ENCODE measurements at places on chromosomes 7 and 10.

DNA sequence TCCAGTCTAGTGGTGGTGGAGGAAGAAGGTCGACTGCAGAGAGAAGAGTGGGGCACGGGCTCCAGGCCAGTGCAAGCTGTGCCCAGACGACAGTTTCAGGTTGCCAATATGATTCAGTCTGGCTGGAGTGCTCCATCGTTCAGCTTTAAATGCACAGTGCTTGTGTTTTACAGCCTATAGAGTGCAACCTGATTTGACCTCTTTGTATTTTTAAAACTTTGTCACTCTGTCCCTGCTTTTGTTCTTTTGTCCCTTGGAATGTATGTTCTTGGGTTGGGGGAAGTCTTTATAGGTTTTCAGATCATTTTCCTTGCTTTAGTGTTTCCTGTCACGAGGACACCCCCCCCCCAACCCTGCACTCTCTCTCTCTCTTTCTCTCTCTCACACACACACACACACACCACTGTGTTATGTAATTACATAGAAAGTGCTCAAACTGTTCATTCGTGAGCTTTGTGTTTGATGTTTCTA, 198.0 kb downstream of the CAMK1D start:
- no peak for DNase-seq

- DNase-seq: no peak
Measured at GRCh38 chr10:3652886-3653285, 132.1 kb downstream of the KLF6 start.

DNA sequence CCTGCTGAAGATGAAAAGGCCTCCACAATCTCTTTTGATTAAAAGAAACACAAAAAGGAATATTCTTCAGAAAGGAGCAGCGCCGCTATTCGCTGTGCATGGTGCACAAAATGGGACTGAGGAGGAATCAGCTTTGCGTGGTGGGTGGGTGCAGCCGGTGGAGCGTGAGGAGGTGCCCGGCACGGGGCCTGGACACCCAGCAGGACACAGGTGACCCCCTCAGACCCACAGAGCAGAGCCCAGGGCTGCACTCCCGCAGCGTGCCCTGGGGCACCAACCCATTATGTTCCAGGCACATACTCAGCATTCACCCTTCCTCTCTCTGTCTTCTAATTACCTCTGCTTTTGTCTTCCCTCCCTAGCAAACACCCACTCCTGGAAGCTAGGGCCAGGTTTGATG, 238.0 kb upstream of the PPP2R2D start:
- no peak for DNase-seq

GRCh38 chr10:37566332-37566731, 291.1 kb downstream of the ZNF248 start:
- no peak for DNase-seq

GRCh38 chr10:24152270-24152669, 56.7 kb upstream of the KIAA1217 start:
- no peak for DNase-seq

GRCh38 chr7:22184549-22185199, 172.3 kb downstream of the RAPGEF5 start:
- DNase-seq: no peak

DNA sequence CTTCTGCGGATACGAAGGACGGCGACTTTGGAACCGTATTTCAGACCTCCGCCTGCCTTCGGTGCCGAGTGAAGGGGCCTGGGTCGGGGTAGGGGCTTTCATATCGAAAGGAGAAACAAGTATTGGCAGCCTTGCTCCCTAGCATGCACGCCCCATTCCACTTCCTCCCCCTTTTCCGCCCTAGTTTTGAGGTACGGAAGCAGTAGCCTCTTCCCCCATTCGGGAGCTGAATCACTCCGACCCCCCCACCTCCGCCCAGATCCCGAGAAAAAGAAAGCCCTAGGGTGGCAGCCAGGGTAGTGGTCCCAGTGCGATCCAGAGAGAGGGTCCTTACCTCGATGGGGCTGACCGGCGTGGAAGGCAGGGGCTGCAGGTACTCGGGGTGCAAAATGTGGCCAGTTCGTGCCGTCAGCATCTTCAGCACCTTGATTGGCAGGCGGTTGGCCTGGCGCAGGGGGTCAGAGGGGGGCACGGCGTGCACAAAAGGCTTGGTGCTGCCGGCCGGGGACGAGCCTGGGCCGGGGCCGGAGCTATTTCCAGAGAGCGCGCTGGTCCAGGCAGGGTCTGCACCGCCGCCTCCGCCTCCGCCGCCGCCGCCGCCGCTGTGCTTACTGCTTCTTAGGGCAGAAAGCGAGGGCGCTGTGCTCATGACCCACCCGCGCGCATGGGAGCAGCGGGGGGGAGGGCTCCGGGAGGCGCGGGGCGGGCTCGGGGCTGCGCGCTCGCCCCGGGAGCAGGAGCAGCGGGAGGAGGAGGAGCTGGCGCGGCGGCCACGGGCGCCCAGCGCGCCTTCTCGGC, 594 bp downstream of the ZNF503 start:
- DNase-seq: no peak

GRCh38 chr10:14527134-14527844, 196.6 kb upstream of the FRMD4A start:
- no peak for DNase-seq

Measured in activated T-cell treated with anti-CD3 and anti-CD28 coated beads for 4 hours (primary cell).